ENCODE measurements at places on chromosomes 13 and 19.
A peak's percentile ranks its signal among the peaks of the same experiment; 100 is the strongest.

GRCh38 chr13:110319774-110320509 is 12.9 kb downstream of the COL4A2 start:
- DNase-seq = no peak

DNA sequence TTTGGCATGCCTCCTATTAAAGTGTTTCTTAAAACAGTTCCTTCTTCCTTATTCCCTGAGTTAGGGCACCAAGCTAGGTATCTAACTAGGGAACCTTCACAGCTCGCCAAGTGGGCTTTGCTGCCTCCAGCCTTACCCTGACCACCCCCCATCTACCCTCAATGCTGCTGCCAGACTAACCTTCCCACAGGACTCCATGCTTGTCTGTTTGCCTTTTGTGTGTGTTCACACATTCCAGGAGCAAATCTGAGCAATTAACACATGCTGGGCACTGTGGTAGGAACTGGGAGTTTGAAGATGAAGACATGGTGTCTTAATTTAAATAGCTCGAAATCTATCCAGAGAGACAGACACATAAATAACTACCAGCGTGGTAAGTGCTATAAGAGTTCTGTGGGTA is 185.2 kb downstream of the MZT1 start:
- no peak for DNase-seq

GRCh38 chr19:43804432-43804831 is 2.2 kb upstream of the LYPD5 start:
- DNase-seq = no peak

DNA sequence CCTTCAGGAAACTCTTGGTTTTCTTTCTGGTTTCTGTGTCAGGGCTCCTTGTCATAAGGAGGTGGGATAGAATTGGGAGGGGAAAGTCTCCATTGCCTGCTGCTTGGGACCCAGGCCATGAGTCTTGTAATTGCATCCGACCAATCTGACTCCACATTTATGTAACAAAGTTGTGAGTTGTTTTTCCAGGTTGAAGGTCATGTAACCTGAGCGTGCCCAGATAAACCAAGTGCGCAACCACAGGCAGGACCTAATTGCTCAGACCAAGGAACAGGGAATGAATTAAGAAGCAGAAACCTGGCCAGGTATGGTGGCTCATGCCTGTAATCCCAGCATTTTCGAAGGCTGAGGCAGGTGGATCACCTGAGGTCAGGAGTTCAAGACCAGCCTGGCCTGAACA is 17.8 kb downstream of the RASL11A start:
- DNase-seq = no peak

DNA sequence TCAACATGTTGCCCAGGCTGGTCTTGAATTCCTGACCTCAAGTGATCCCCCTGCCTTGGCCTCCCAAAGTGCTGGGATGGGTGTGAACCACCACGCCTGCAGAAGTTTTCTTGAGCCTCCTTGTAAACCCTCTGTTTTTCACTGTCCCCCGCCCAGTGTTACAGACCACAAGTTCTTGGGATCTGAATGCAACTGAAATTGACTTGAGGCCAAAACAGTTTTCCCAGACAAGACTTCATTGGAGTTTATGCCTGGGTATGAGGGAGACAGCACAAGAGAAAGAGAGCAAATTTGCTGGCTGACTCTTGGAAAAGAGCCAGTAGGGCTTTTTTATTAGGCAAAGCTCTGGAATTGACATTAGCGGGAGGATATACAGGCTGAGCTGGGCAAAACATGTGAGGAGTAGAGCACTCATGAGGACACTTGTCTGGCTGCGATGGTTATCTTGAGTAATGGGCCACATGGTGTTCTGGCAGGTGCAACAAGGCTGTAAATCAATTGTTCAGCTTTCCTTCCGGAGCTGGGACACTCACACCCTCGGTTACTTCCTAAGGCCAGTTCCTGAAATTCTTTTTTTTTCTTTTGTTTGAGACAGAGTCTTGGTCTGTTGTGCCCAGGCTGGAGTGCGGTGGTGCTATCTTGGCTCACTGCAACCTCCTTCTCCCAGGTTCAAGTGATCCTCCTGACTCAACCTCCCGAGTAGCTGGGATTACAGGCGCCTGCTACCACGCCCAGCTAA is 12.7 kb upstream of the HNRNPL start:
- DNase-seq = no peak

DNA sequence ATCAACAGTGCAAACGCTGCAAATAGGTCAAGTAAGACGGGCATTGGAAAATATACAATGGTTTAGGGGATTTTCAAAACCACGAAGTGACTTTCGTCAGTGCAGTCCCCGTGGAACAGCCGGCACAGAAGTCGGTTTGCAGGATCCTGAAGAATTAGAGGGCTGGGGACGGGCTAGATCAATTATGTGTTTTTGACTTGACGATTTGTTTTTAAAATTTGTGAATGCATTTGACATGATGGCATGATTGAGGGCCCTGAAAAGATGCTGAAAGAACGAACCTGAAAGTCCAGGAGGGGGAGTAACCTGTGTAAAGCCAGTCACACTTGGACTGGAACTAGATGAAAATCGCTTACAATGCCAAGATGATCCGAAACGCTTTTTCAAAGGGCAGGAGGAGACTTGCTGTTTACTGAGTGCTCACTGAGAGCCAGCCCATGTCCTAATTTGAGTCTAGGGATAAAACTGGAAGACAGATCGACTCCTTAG is 8.9 kb upstream of the DGKH start:
- DNase-seq = no peak

DNA sequence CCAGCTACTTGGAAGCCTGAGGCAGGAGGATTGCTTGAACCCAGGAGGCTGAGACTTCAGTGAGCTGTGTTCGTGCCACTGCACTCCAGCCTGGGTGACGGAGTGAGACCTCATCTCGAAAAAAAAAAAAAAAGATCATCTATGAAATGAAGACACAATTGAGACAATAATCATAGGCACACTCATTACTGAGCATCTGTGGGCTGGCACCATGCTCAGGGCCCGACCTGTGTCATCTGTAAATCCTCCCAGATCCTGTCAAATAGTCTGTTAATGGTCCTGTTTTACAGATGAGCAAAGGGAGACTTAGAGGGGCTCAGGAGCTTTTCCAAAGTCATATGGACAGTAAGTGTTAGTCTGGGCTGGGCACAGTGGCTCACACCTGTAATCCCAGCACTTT is 4.1 kb upstream of the NANOS2 start:
- DNase-seq = no peak

GRCh38 chr13:55013051-55013450 is 1984.4 kb downstream of the OLFM4 start:
- DNase-seq = no peak

GRCh38 chr19:15656467-15656866 is 15.8 kb downstream of the CYP4F3 start:
- no peak for DNase-seq

DNA sequence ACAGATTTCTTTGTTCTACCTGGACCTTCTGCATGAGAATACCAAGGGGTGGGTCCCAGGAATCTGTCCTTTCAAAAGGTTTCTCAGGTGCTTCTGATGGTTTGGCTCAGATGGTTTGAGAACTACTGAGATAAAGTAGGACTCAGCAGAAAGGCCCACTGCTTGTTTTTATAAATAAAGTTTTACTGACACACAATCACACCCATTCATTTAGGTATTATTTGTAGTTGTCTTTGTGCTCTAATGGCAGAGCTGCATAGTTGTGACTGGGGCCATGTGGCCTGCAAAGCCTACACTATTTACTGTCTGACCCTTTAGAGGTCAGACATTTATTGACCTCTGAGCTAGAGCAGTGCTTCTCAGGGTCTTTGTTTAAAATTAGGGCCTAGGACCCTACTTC is 17.6 kb downstream of the EDDM13 start:
- no peak for DNase-seq

GRCh38 chr13:89496478-89496877 is 1825.3 kb downstream of the SLITRK5 start:
- no peak for DNase-seq

- DNase-seq = no peak
Measured at GRCh38 chr19:43778651-43779050, 2.1 kb downstream of the KCNN4 start.

- DNase-seq = peak; percentile 86
Measured at GRCh38 chr13:24160458-24161009, at the start of gene SPATA13. Gene SPATA13 (plus strand): TSS chr13:24160720. CDS start chr13:24222930, 62,210 bp downstream.

DNA sequence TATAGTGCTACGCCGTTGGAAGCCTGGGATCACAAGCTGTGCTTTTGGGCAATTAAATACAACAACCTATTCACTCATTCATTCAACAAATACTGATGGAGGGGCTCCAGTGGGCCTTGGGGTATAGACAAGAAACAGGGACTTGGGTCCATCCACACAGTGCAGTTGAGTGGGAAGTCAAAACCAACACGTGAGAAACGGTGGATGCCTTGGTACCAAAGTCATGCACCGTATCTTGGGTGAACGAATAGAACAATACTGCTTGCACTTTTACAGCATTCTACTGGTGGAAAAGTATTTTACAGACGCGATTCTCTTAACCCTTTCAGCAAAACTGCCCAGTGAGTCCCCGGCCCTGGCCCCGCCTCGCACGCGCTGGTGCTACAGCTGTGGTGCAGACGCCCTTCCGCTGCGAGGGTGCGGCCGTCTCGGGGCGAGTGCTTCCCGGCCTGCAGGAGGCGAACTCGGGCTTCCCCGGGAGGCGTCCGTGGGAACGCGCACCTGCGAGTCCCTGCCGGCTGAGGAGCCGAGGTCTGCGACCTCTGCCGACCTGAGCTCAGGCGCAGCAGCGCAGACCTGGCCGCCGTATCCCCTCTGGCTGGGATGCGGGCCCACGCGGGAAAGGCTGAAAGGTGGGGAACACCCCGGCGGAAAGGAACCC is 8.3 kb downstream of the TNFRSF19 start:
- no peak for DNase-seq

- DNase-seq = peak; percentile 67
Measured at GRCh38 chr13:32314271-32315237, 609 bp downstream of the ZAR1L start.

- DNase-seq = no peak
Measured at GRCh38 chr19:9741476-9742171, 26.9 kb downstream of the ZNF846 start.

DNA sequence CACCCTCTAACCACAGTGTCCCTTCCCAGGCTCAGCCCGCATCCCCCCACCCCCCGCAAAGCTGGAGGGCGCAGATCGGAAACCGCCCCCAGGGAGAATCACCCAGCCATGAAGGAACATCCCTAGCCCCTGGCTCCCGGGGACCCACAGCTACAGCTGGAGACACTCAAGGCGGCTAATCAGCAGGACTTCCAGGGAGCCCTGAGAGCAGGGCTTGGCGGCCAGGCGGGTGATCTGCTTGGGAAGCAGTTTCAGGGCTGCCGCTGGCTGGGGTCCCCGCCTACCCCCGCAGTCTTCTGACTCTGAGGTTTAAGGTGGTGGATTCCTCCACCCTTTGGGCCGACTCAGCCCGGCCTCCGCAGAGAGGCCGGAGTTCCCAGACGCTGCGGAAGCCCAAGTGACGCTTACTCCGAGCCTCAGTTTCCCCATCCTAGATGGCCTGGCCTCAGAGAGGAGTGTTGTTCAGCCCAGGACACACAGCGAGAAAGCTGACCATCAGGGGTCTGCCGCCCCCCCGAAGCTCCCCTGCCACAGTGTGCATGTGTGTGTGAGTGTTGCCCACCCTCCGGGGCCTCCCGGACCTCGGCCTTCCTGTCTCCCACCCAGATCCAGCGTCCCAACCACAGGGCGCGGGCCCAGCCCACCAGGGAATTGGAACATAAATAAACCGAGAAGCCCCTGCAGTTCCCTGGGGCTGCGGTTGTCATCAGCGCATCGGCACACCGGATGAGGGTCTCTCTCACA is 9.8 kb downstream of the FUT6 start:
- DNase-seq = no peak

DNA sequence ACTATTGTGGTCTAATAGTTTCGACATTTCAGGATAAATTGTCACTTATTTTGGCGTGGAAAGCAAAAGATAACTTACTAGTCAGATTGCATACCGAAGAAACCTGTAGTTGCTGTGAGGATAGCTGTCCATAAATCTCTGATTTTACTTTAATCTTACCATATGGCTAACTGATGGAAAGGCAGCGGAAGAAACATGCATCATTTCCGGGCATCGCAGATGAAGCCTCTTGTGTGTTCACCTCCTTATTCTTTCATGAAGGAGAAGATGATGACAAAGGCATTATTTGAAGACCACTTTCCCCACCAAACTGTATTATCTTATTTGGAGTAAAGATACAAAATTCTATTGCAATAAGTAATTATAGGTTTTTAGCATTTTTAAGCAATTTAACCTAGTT is 763.6 kb upstream of the SLITRK6 start:
- DNase-seq = no peak

- DNase-seq = no peak
Measured at GRCh38 chr13:67033170-67033569, 197.0 kb downstream of the PCDH9 start.

- DNase-seq = no peak
Measured at GRCh38 chr13:66462187-66462586, 767.9 kb downstream of the PCDH9 start.

DNA sequence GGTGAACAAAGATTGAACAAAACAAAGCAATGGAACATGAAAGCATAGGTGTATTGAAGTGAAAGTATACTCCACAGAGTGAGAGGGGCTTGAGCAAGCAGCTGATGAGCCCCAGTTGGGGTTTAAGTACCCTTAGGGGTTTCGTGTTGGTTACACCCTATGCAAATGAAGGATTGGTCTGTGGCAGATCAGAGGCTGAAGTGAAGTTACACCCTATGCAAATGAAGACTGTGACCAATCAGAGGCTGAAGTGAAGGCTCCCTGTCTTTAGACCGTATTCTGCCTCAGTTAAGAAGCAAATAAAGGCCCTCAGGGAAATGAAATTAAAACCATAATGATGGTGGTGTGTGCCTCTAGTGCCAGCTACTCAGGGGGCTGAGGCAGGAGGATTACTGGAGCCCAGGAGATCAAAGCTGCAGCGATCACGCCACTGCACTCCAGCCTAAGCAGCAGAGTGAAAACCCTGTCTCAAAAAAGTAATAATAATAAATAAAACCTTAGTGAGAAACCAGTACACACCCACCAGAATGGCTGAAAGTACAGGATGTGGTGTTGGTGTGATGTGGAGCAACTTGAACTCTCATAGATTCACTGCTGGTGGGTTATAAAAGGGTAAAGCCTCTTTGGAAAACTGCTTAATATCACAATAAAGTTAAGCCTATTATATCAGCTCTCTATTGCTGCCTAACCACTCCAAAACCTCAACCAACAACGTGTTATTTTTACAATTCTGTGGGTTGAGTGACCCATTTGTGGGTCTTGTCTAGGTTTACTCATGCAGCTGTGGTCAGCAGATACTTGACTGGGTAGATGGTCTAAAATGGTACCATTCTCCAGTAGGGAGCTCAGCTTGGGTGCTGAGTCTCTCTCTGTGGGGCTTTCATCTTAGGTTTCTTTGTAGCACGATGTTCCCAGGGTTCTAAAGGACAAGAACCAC is 12.8 kb upstream of the UPF3A start:
- no peak for DNase-seq

DNA sequence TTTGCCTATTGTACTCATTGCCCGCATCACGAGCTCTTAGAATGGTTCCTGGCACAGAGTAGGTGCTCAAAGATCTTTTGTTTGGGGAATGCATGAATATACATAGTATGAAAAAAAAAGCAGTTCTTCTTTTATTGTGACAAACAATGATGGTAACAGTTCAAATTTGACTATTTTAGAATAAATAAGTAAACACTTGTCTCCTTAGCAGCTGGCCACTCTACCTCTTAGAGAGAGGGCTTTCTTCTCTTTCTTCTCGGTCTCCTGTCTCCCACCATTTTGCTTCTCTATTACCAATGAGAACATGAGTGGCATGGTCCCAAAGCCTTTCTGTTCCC is 639 bp upstream of the SLAIN1 start:
- no peak for DNase-seq

GRCh38 chr13:51246025-51246417 is 23.8 kb downstream of the FAM124A start:
- no peak for DNase-seq

All from naive B cell (primary cell).